ENCODE measurements at places on chromosomes 1 and 21.

GRCh38 chr1:201436393-201436792, 14.9 kb upstream of the TNNI1 start:
- DNase-seq: no peak

DNA sequence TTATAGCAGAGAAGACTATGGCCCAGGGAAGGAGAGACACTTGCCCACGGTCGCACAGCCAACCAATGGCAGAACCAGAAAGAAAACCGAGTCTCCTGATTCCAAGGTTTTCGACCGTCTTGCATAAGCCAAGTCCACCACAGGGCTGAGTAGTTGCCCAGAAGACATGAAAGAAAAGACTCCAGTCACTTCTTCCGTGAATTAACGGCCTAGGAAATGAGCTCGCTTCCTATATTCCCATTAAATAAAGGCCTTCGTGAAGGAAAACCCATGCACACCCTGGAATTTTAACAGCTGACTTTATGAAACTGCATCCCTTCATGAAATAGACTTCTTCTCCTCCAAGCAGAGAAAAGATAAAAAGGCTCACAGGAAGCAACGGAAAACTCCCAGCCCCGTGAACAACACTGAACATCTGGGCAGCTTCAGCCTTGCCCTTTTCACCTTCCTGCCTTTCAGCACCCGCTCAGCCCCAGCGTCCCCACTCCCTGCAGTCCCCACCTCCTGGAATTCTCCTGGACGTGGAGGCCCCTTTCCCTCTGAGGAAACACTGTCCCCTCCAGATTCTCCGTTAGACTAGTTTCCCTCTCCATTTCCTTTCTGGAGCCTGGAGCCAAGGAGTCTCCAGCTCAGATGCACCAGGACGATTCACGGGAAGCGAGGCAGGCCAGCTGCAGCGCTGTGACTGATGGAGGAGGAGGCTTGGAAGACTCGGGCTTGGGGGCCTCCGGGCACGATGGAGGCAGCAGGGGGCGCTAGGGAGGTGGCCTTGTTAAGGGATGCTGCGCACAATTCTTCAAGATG, 2.7 kb upstream of the MYOC start:
- no peak for DNase-seq

DNA sequence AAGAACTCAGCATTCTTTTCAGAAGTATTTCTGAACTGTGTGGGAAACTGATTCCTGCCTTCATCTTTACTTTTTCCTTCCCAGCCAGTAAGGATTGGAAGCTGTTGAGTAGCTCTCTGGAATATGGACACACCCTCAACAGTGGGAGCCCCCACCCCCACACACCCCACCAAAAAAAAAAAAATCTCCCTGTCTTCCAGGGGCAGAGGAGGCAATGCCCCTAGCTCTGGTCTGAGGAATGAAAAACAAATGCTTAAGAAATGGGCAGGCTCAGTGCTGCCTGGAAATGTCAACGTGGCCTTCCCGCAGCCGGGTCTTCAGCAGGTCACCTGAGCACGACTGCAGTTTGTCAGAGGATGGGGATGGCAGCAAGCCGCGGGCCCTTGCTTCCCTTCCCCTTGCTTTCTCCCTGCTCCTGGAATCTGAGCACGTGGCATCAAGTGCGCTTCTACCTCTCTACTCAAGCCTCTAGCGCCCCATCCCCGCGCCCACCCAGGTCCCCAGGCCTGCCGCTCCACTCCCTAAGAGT, 479 bp downstream of the RGS16 start:
- DNase-seq: no peak

GRCh38 chr1:36768486-36769178, 265.7 kb downstream of the GRIK3 start:
- no peak for DNase-seq

GRCh38 chr21:18163956-18164355, 80.7 kb upstream of the CHODL start:
- DNase-seq: no peak

GRCh38 chr1:60185684-60186083, 112.1 kb upstream of the C1orf87 start:
- no peak for DNase-seq
